Calu3 (cell line): ENCODE measurements at places on chromosomes 2 and 18.
A peak's percentile ranks its signal among the peaks of the same experiment; 100 is the strongest.

DNA sequence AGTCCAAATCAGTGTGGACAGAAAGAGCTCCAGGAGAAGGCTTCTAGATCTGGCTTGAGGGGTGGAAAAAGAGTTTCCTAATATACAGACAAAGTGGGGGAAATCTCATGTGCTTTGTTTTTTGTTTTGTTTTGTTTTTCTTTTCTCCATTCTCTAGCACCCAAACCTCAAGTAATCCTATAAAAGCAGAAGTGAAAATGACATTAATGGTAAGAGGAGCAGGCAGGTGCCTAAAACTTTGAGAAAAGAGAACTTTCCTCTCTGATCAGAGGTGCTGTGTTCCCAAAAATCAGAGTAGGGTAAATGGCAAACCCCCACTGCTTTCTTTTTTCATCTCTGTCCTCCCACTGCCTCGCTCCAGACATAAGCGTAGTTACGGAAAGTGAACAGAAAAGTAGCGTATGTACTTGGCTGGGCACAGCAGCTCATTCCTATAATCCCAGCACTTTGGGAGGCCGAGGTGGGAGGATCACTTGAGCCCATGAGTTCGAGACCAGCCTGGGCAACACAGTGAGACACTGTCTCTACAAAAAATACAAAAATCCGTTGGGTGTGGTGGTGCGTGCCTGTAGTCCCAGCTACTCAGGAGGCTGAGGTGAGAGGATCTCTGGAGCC lies 77.8 kb downstream of the FAM161A start:
- H3K27ac ChIP-seq: no peak overlapping the region
- DNase-seq: no peak
- H3K36me3 ChIP-seq: no peaks in the 10 kb centered on the region
- H3K4me3 ChIP-seq: no peak overlapping the region
- H3K27me3 ChIP-seq: no peaks in the 10 kb centered on the region
- H3K4me1 ChIP-seq: peaks cover 10% of the 10 kb centered on the region

DNA sequence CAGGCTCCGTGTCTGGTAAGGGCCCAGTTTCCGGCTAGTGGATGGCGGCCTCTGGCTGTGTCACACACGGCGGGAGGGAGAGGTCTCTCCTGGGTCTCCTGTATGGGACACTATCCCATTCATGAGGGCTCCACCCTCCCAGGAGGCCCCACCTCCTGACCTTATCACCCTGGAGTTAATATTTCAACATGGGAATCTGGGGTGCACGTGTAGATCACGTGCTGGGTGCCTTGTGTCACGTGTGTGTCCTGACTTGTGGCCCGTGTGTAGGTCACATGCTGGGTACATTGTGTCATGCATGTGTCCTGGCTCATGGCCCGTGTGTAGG lies 9.9 kb downstream of the NEU4 start:
- H3K27me3 ChIP-seq: peaks cover 54% of the 10 kb centered on the region
- H3K4me3 ChIP-seq: no peak overlapping the region
- H3K27ac ChIP-seq: no peak overlapping the region
- no peak for DNase-seq
- peaks cover 7% of the 10 kb centered on the region for H3K4me1 ChIP-seq

DNA sequence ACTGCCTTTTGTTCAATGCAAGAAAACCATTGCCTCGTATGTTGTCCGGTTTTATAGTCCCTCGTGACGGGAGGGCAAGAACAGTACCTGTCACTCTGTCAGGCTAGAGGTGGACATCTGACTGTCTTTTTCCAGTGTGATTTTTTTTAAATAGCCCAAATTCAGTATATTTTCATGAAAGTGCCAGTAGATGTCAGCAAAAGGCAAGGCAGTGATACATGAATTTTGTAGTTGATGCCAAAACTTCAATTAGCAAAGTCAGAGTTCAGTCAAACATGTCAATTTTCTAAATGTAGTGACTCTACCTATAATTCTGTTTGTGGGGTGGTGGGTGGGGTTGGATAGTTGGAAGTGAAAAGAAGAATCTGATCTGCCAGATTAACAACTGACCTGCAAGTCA lies 296.0 kb upstream of the MC4R start:
- H3K4me1 ChIP-seq: no peaks in the 10 kb centered on the region
- H3K27me3 ChIP-seq: no peaks in the 10 kb centered on the region
- H3K36me3 ChIP-seq: no peaks in the 10 kb centered on the region
- no peak overlapping the region for H3K27ac ChIP-seq

DNA sequence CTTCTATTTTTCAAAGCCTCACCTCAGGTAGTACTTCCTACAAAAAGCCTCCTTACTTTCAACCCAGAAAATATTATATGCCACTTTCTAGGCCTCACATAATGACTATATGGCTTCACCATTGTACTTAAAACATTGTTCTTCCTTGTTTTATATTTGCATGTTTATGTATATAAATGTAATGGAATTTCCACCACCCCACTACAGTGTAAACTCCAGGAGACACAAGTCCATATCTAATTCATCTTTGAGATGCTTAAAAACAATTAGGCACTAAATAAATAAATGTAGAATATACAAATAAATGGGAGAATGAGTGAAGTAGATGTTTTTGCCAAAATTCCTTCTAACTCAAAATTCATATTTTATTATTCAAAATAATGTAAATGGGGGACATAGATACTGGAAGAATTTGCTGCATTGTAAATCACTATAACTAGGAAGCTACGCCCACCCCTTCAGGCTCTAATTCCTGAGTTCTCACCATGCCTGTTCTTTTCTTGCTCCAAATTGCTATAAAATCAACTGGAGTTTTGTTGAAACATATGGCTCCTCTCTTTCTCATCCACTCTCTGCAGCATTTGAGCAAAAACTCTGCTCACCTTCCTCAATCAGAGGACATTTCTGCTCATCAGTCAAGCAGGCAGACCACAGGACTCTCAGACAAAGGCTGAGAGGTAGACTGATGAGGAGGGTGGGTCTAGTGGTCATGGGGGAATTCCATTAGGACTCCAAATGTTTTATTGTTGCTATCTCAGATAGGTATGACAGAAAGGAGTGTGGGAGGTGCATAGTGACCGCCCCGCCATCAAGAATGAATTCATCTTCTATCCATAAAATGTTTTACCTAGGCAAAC lies 243.0 kb downstream of the HNMT start:
- H3K27me3 ChIP-seq: no peaks in the 10 kb centered on the region
- no peaks in the 10 kb centered on the region for H3K4me1 ChIP-seq
- H3K36me3 ChIP-seq: no peaks in the 10 kb centered on the region
- no peak overlapping the region for H3K4me3 ChIP-seq

DNA sequence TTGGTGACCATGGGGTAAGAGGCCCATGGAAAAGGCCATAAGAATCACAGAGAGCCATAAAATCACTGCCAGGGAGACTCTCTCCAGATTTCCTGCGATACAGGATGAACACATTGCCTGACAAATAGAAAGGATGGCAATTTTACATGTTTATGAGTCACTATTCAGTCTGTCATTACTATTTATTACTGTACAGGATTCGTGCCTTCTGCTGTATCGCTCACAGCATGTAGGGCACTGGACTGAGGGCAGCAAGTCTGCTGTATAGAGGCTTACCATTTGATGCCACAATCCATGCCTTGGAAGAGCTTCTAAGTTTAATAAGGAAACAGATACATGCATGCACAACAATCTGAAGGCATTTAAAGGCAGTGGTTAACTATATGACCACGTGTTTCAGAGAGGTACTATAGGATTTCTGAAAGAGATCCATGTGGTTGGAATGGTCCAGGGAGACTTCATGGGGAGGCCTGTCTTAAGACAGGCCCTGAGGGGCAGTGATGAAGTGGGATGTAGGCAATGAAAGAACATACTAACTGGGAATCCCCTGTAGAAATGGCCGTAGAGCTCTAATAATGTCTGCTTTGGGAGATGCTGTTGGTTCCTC lies 702.4 kb upstream of the RAB6C start:
- no peaks in the 10 kb centered on the region for H3K27me3 ChIP-seq
- no peaks in the 10 kb centered on the region for H3K4me1 ChIP-seq
- H3K36me3 ChIP-seq: no peaks in the 10 kb centered on the region

DNA sequence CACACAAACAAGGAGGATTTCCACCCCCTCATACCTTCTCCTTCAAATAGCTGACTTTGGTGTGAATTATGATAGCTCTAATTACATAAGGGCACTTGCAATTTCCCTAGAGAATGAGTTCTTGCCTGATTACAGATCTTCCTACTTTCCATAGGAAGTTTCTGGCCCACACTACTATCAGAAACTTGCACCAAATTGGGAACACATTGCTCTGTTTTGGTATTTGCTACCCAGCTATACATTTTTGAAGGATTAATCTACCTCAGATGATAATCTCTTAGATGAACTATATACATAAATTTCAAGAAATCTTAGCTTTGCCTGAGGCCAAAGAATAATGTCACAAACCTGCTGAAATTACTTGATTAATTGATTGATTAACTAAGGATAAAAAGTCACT lies 4.9 kb downstream of the DCC start:
- DNase-seq: no peak
- H3K27ac ChIP-seq: no peak overlapping the region
- no peak overlapping the region for H3K4me3 ChIP-seq
- H3K36me3 ChIP-seq: no peaks in the 10 kb centered on the region
- H3K4me1 ChIP-seq: no peaks in the 10 kb centered on the region

- H3K36me3 ChIP-seq: no peaks in the 10 kb centered on the region
- H3K27ac ChIP-seq: no peak overlapping the region
- H3K4me1 ChIP-seq: no peaks in the 10 kb centered on the region
- no peak overlapping the region for H3K4me3 ChIP-seq
- no peaks in the 10 kb centered on the region for H3K27me3 ChIP-seq
Observed at GRCh38 chr2:1677821-1678165, 66.5 kb downstream of the PXDN start.

GRCh38 chr2:234006501-234006900 lies 44.0 kb upstream of the SPP2 start:
- H3K4me3 ChIP-seq: no peak overlapping the region
- no peak for DNase-seq
- no peaks in the 10 kb centered on the region for H3K36me3 ChIP-seq
- H3K4me1 ChIP-seq: peaks cover 17% of the 10 kb centered on the region
- H3K27ac ChIP-seq: no peak overlapping the region

- no peaks in the 10 kb centered on the region for H3K27me3 ChIP-seq
- H3K4me1 ChIP-seq: peaks cover 8% of the 10 kb centered on the region
- H3K4me3 ChIP-seq: no peak overlapping the region
- no peak overlapping the region for H3K27ac ChIP-seq
- DNase-seq: no peak
Observed at GRCh38 chr2:208134928-208135586, 5.4 kb upstream of the CRYGC start.

DNA sequence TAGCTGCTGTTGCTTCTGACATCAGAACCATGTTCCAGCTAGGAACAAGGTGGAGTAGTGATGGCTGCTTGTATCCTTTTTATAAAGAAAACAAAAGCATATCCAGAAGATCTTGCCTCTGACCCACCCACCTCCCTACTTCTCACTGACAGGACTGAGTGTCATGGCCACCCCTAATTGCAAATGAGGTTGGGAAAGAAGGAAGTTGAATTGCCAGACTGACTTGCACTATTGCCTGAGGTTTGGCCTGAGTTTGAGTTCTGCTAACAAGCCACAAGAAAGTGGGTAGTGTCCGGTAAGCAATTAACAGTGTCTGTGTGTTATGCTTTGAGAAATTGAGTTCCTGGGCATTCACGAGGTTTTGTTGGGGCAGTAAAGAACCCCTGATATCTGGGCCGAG lies 22.8 kb downstream of the SGPP2 start:
- no peak overlapping the region for H3K27ac ChIP-seq
- no peak overlapping the region for H3K4me3 ChIP-seq
- peaks cover 35% of the 10 kb centered on the region for H3K4me1 ChIP-seq
- H3K27me3 ChIP-seq: no peaks in the 10 kb centered on the region

DNA sequence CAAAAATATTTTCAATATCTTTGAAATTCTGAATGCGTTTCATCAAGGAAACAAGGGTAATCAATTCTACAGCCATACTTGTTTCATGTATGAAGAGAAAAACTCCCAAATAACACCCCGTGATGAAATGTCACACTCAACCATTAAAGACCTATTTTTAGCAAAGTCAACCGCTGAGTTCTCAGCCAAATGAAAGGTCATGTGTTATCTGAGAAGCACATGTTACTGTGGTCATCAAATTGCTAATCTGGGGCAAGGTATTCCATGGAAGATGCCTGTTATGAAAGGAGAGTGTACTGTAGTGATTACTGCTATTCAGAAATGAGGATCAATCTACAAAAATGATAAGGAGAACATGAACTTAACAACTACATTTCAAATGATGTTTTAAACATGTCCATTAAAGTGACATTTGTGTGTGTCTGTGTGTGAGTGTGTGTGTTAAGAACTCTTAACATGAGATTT lies 126.7 kb downstream of the BCL2 start:
- no peak overlapping the region for H3K27ac ChIP-seq
- H3K4me3 ChIP-seq: no peak overlapping the region
- DNase-seq: no peak
- no peaks in the 10 kb centered on the region for H3K27me3 ChIP-seq

DNA sequence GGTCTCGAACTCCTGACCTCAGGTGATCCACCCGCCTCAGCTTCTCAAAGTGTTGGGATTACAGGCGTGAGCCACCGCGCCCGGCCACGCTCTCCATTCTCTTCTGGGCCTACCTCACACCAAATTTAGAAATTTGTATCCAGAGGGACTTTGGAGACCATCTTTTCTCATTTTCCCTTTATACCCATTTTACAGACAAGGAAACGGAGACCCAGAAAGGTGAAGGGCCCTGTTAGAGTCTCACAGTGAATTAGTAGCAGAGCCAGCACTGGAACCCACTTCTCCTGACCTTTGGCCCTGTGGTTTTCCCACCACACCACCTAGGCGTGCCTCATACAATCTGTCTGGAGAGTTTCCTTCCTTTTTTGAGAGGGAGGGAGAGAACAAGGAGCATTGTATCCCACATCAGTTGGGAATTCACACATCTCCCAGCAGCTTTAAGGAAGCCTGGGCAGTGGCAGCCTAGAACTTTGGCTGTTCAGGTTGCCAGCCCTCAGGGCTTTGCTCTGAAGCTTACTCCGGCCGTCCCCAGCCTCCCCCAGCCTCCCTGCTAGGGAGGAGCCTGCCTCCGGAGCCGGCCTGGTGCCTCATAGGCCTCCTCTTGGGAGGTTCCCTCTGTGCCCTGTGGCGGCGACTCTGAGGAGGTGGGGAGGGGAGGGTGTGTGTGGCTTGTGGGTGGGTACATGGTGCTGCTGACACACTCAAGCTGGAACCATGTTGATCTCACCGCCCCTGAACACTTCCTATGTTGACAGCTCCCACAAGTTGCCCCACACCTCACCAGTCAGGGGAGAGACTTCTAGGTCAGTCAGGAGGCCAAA lies 13.8 kb downstream of the FOSL2 start:
- H3K4me1 ChIP-seq: peaks cover 57% of the 10 kb centered on the region
- H3K27me3 ChIP-seq: no peaks in the 10 kb centered on the region
- peaks cover 81% of the 10 kb centered on the region for H3K36me3 ChIP-seq
- peak overlapping the region; percentile 55 for H3K27ac ChIP-seq
- DNase-seq: peak; percentile 68
- H3K4me3 ChIP-seq: no peak overlapping the region

GRCh38 chr2:111642586-111643327 lies 241.2 kb downstream of the ANAPC1 start:
- H3K27me3 ChIP-seq: no peaks in the 10 kb centered on the region
- DNase-seq: no peak
- no peaks in the 10 kb centered on the region for H3K36me3 ChIP-seq

DNA sequence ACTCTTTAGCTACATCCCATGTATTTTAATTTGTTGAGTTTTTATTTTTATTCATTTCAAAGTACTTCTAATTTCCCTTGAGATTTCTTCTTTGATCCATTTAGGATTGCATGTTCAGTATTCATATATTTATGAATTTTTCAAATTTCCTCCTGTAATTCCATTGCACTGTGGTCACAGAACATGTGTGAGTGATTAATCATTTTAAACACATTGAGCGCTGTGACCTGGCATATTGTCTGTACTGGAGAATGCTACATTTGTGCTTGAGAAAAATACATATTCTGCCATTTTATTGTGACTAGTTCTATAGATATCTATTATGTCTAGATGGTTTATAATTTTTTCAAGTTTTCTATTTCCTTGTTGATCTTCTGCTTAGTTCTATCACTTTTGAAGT lies 353.7 kb downstream of the RAD51AP2 start:
- no peaks in the 10 kb centered on the region for H3K36me3 ChIP-seq
- no peak for DNase-seq
- H3K27me3 ChIP-seq: no peaks in the 10 kb centered on the region
- no peak overlapping the region for H3K4me3 ChIP-seq
- H3K4me1 ChIP-seq: no peaks in the 10 kb centered on the region
